ENCODE measurements at places on chromosomes 2 and 18.

GRCh38 chr2:85888020-85888683, 638 bp downstream of the ST3GAL5 start:
- no peak for DNase-seq

DNA sequence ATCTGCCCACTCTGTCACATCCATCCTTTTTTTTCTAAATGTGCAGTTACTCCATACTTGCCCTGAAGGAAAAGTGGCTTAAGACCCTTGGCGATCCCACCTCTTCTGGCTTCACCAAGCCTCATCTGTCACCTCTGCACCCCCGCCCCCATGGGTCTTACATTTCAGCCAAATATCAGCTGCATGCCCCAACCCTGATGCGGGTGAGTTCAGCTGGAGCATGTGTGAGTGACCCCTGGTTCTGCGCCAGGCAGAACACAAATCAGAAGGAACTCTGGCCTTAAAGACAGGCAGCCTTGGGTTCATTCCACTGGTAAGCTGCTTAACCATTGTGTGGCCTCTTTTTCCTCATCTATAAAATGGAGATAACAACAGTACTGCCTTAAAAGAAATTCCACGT, 194.7 kb downstream of the KLHL29 start:
- no peak for DNase-seq

DNA sequence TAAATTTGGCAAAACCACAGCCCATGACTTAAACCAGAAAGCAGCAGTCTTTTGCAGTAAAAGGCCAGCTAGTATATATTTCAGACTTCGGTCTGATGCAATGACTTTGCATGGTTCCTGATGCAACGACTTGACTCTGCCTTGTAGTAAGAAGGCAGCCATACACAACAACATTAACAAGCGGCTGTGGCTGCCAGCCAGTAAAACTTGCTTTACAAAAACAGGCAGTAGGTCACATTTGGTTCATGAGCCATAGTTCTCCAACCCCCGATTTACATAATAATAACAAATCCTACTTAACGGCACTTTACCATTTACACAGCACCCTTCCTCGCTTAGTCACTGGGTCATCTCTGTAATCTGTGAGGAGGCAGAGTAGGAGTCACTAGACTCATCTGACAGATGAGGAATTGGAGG, 410.3 kb downstream of the LRATD1 start:
- peak; percentile 88 for DNase-seq

- no peak for DNase-seq
These were observed 8.2 kb downstream of the FAM110C start for GRCh38 chr2:38155-38554.

- no peak for DNase-seq
These were observed 45.8 kb downstream of the CYBRD1 start for GRCh38 chr2:171568089-171568488.

GRCh38 chr2:103028181-103028580, 266.4 kb downstream of the TMEM182 start:
- peak; percentile 42 for DNase-seq

DNA sequence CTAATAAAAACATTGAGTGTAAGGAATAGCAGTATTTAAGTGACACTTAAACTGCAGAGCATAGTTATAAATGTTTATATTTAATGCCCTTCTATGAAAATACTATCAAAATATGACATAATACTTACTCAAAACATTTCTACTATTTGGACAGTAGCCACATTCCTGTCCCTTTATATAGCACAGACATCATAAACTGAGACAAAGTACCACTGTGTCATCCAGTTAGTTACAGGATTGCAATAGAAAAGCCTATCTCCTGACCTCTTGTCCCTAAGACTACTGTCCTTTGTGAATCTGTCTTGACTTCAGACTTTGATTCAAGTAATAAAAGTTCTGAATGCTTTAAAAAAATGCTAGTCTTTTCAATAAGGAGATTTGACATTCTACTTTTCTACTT, 1528.5 kb upstream of the NXPH2 start:
- no peak for DNase-seq

DNA sequence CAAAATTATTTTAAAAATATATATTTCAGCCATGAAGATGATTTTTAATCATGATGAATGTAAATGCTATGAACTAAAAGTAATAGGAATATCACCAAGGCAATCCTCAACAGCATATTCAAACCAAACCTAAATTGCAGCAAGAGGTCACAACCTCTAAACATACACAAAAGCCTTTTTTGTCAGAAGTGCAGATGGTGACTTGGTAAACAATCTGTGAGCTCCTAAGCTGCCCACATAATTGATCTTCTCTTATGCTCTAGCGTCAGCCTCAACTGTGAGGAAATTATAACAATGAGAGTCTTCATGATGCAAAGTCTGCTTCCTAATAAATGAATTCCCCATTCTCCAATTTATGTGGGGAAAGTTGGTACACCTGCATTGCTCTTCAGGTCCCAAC, 113.2 kb downstream of the TSN start:
- no peak for DNase-seq

DNA sequence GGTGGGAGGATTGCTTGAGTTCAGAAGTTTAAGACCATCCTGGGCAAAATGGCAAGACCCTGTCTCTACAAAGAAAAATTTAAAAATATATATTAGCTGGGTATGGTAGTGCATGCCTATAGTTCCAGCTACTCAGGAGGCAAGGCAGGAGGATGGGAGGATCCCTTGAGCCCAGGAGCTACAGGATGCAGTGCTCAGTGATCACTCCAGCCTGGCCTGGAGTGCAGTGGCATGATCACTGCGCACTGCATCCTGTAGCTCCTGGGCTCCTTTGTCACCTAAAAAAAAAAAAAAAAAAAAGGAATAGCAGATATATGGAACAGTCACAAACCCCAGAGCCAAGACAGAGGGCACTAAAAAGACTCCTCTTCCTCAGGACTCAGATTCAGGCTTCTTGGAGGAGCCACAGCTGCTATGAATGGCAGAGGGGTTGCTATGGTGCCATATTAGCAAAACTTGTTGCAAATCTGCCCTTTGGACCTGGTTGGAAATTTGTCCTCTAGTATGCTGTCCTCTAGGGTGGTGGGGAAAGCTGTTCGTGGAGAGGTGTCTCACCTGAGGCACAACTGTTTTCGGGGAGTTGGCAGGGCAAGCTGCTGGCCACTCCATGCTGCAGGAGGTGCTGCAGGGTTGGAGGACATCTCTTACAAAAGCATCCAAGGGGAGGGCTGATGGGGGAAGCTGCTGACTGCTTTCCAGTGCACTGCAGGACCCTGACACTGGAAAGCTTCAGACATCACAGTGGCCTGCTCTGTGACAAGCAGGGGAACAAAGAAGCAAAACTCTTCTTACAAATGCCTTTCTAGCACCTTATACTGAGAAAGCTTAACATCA, 22.7 kb downstream of the CYP20A1 start:
- DNase-seq: no peak

DNA sequence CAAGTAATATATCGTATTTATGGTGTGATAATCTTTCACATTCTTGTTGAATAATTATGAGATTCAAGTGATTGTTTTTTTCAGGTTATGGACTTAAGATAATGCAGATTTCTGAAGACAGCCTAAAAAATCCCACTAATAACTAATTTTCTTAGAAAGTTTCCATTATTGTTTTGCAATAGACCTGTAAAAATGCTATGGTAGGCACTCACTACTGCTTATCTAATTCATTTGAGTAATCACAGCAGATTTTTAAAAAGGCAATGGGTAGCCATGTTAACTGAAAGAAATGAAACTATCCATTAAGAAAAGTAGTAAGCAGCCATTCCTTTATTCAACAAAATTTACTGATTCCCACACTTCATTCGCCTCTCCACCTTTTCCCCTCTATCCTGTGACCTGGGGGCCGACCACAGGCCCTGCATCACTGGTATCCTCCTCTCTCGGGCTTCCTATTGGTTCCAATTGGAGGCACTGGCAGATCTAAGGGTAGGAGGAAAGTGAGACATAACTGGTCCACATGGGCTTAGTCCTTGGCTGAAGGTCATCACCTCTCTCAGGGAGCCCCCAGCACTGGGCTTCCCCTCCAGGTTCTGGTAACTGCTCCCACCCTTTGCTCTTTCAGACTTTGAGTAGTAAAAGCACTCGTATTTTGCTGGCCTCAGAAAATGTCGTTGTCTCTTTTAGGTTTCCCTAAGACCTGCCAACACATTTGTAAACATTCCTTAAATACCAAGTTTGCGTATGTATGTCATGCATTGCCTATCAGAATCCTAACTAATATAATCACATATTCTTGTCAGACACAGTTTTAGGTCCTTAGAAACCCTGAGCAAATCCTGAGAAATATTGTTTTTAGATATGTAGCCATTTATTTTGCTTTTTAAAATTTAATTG, 18.5 kb downstream of the RBMS1 start:
- no peak for DNase-seq

DNA sequence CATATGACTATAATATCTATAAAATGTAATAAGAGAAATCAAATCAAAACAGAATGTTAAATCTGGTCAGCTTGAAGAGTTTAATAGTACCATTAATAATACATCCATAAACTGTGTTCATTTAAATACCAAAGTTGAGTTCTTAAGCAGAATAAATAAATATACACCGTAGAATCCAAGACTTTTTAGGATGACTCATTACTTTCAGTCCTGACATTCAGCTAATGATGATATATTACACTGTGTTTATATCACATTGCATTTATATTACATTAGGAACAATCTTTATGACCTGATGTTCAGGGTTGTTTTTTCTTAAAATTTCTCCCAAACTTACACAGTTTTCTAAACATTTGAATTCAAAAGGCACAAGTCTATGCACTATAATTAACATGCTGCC, 331.3 kb downstream of the SS18 start:
- DNase-seq: no peak

GRCh38 chr2:31893094-31893493, 117.7 kb downstream of the MEMO1 start:
- no peak for DNase-seq

DNA sequence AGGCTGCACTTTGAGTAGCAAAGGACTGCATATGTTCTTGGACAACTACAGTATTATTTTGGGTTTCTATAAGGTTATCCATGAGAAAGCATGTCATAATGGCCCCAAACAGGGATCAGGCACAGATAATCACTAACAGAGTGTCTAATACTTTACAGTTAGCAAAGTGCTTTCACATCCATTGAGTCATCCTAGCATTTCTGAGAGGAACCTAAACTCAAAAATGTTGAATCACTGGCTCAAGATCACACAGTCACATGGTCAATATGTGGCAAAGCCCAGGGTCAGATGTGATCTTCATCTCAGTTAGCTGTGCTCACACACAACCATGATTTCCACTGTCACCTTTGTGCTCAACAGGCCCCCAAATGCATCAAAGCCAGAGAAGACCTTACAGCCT, 156.1 kb upstream of the VRK2 start:
- DNase-seq: no peak
